MG63 (cell line): ENCODE measurements at places on chromosomes 6 and 20. TPM values are rescaled to one million over a fixed set of nuclear protein-coding genes. Genes with fewer than 3 reads are reported as not detected.

Gene MICB
- 13.1 and 17.6 TPM in 2 replicates for total RNA-seq

Gene PTCRA
- total RNA-seq = not detected in 2 replicates

Gene SLC26A8
- not detected in 2 replicates for total RNA-seq

Gene STK35
- 4.7 and 7.6 TPM in 2 replicates for total RNA-seq

Gene GFOD1
- 0.72 and 1.3 TPM in 2 replicates for total RNA-seq

Gene HAO1
- total RNA-seq = not detected in 2 replicates

Gene HLA-DRB5
- not detected in 2 replicates for total RNA-seq

Gene FITM2
- total RNA-seq = 4.8 and 7.6 TPM in 2 replicates

Gene EFCAB8
- not detected in 2 replicates for total RNA-seq

Gene RUNX2
- 0.13 and 0.39 TPM in 2 replicates for total RNA-seq

Gene NOX3
- not detected in 2 replicates for total RNA-seq

Gene BPIFB2
- not detected in 2 replicates for total RNA-seq

Gene DEFB132
- not detected in 2 replicates for total RNA-seq

Gene PTPRT
- total RNA-seq = not detected in 2 replicates

Gene RSPO3
- not detected in 2 replicates for total RNA-seq

Gene DUSP22
- 4.5 TPM in 2 replicates for total RNA-seq

Gene ULBP2
- total RNA-seq = 2.2 and 7.4 TPM in 2 replicates

Gene PYGB
- 49.2 and 67.8 TPM in 2 replicates for total RNA-seq

Gene EPM2A
- 3.0 and 8.5 TPM in 2 replicates for total RNA-seq

Gene MYLK4
- not detected in 2 replicates for total RNA-seq

Gene NMBR
- not detected in 2 replicates for total RNA-seq

Gene FAM217B
- 2.5 and 4.1 TPM in 2 replicates for total RNA-seq

Gene TCF15
- 0.42 TPM in 1 of 2 replicates, not detected in the other for total RNA-seq

Gene OR2J2
- not detected in 2 replicates for total RNA-seq

Gene GNAS-AS1
- total RNA-seq = 1.1 and 1.7 TPM in 2 replicates

Gene IL17A
- not detected in 2 replicates for total RNA-seq

Gene SLC12A5
- 0.15 and 0.72 TPM in 2 replicates for total RNA-seq

Gene LST1
- not detected in 2 replicates for total RNA-seq

Gene SLC18B1
- 7.3 and 34.0 TPM in 2 replicates for total RNA-seq

Gene TMEM200A
- 0.13 TPM in 1 of 2 replicates, not detected in the other for total RNA-seq

Gene SIRPD
- total RNA-seq = not detected in 2 replicates

Gene CTSZ
- total RNA-seq = 445 and 487 TPM in 2 replicates

Gene MATN4
- not detected in 2 replicates for total RNA-seq

Gene UBE2C
- 69.5 and 72.7 TPM in 2 replicates for total RNA-seq

Gene NXT1
- total RNA-seq = 46.7 and 55.1 TPM in 2 replicates

Gene NOTCH4
- total RNA-seq = 0.25 TPM in 1 of 2 replicates, not detected in the other

Gene COL9A1
- total RNA-seq = not detected in 2 replicates

Gene LY6G6D
- not detected in 2 replicates for total RNA-seq

Gene DEF6
- total RNA-seq = 0.33 TPM in 1 of 2 replicates, not detected in the other

Gene TPBG
- total RNA-seq = 6.2 and 7.9 TPM in 2 replicates

Gene BNIP5
- not detected in 2 replicates for total RNA-seq

Gene VSTM2L
- total RNA-seq = 0.81 and 4.0 TPM in 2 replicates
